ENCODE measurements at places on chromosomes 5 and 9.

GRCh38 chr5:171632616-171633015, 153.0 kb upstream of the SMIM23 start:
- DNase-seq = no peak

DNA sequence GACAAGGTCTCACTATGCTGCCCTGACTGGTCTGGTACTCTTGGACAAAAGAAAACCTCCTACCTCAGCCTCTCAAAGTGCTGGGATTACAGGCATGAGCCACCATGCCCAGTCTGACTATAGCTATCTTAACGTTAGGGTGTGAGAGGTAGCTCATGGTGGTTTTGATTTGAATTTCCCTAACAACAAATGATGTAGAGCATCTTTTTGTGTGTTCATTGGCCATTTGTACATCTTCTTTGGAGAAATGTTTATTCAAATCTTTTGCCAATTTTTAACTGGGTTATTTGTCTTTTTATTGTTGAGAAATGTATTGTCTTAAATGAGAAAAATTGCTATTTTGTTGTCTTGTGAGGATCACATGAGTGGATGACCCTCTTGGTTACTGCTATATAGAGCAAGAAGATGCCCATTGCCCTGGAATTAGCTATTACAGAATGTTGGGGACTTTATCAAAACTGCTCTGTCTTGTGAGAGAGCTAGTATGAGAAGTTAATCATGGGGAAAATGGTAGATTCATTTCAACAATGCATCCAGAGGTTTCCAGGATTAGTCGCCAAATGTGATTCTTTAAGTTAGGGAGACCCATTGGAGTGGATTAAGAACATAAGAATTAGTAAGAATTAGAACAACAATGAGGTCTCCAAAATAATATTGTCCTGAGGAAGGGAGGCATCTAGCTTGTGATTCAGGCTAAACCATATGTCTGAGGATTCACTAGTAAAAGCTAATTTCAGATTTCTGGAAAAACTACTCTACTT, 124.3 kb upstream of the MOCS2 start:
- DNase-seq = no peak

DNA sequence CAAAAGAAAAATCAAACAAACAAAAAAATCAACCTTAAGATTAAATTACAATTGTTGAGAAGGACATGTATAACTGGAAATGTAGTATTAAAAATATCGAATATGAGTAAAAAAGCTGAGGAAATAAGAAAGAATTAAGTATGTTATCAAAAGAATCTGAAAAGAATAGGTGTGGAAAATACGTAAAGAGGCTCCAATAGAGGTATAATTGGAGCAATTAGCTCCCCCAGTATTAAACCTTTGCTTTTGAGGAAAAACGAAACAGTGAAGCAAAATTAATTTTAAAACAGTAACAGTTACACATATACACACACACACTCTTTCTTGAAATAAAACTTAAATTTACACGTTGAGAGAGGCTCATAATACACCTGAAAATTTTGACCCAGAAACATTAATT, 578.7 kb upstream of the ADAMTS16 start:
- DNase-seq = no peak

DNA sequence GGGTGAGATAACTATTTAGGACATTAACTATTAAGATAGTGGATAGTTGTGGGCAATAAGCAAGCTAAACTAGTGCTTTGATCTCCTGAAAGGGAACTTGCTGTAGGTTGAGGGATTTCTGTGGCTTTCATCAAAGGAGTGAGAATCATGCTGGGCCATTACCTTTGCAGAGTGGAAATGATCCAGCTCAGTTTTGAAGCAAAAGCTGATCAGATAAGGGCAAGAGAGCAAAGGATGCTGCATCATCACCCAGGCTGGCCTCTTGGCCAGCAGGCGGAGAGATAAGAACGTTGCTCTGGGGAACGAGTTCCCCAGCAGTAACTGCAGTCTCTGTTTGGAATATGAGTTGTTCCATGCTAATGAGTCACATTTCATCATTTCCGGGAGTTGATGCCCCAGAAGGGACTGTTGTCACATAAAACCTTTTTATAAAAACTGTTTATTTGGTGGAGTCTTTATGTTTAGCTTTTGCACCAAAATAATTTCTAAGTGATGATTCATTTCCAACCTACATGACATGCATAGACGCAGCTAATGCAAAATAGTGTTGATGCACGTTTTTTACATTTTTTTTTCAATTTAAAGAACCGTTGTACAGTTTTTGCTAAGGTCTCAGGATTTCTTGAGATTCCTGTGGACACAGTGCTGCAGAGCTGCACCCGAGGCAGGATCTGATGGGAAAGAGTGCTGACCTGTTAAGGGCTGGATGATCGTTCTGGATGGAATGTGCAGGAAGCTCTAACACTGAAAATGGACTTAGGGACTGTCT, 99.3 kb downstream of the ACTBL2 start:
- DNase-seq = no peak
